Sciatic nerve (tissue), 2 donors: ENCODE measurements at places on chromosomes 7 and 10.

GRCh38 chr10:34711500-34711899 is 103.6 kb downstream of the PARD3 start:
- no peak for DNase-seq

DNA sequence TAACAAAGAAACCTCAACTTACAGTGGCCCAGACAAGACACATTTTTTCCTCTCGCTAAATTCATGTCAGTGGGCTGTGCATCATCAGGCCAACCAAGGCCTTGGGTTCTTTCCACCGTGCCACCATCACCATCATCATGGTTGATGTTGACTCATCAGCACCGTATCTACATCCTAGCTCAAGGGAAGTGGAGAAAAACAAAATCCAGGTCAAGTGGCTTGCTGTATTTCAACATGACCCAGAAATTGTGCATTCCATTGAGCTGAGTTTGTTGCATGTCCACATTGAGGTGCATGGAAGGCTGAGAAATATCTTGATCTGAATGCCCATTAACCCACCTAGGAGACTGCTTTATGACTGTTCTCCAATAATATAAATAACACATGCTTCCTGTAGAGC is 312.4 kb upstream of the CDC14C start:
- DNase-seq: no peak

GRCh38 chr10:95290461-95291364 is at the start of gene PDLIM1:
TSS of gene PDLIM1 (minus strand) at chr10:95291003. CDS start at chr10:95290915, 88 bp downstream.
- DNase-seq: peak; percentile 69

- DNase-seq: no peak
Observed at GRCh38 chr7:72336632-72337389, 75.3 kb downstream of the CALN1 start.

- DNase-seq: no peak
Observed at GRCh38 chr7:68564306-68565135, 1033.8 kb upstream of the AUTS2 start.

GRCh38 chr7:106568680-106569499 is 92.1 kb downstream of the CCDC71L start:
- no peak for DNase-seq

GRCh38 chr7:140641524-140642195 is 1.0 kb upstream of the DENND2A start:
- DNase-seq: no peak

DNA sequence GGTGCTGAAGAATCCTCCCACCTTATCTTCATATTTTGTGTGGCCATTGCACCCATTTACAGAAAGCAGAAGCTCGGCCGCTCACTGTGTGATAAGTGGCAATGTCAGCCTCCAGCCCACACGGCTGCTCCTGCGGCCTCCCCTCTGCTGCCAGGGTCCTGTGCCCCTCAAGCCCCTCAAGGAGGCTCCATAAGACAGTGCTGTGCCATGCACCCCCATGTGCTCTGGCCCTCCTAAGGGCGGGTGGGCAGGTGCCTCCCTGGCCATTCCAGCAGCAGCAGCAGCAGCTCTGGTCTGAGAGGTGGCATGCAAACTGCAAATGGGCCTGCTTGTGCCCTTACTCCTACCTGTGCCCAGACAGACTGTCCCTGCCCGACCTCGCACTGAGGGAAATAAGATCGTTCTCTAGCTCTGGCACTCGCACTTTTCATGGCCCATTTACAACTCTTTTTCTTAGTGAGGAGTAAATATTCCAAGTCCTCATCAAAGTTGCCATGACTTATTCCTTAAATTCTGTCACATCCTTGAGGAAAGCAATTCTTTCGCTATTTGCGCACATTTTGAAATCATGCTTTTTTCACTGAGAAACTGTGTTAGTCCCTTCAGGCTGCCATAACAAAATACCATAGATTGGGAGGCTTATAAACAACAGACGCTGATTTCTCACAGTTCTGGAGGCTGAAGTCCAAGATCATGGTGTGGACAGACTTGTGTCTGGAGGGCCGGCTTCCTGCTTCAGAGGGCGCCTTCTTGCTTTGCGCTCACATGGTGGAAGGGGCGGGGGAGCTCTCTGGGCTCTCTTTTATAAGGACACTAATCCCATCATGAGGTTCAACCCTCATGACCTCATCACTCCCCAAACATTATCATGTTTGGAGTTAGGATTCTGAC is 187.8 kb downstream of the COBL start:
- DNase-seq: no peak

DNA sequence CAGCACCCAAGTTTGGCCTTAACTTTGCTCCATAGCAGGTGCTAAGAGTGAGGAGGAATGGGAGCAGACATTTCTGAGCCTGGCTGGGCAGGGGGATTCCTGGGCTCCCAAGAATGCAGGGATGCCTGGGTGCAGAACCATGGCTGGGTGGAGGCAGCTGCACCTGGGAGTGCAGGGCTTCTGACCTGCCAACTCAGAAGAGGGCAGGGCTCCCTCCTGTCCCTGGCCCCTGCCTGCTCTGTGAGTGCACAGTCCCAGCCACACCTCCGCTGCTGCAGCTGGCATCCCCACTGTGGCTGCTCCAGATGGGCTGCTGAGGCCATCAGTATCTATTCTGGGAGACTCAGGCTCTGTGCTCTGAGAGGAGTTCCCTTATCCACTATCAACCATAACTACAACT is 747.4 kb upstream of the VSTM2A start:
- DNase-seq: no peak

DNA sequence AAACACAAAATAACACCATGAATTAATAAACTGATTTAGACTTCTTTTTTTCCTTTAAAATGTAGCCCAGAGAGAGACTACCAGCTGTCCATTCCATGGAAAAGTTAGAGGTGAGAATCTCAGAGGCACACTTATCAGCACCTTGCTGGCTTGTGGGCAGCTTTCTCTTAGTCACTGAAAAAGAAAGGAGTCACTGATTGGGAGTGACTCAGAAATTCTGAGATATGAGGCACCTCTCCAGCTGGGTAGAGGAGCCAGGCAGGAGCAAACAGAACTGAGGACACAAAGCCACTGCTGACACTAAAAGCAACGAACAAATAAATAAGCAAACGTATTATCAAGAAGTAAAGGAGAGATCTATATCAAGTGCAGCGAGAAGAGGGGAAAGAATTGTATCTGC is 310.6 kb downstream of the PARD3 start:
- no peak for DNase-seq

DNA sequence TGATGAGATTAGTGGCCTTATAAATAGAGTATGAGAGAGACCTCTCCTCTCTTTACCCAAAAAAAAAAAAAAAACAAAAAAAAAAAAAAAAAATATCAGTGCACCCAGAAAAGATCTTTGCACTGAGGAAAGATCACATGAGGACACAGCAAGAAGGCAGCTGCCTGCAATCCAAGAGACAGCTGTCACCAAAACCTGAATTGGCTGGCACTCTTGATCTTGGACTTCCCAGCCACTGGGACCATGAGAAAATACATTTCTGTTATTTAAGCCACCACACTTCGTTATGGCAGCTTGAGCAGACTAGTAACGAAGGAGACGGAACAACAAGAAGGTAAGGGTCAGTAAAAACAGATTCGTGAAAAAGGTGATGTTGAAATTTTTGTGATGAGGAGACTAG is 47.0 kb downstream of the TMEM106B start:
- DNase-seq: no peak

- DNase-seq: no peak
Observed at GRCh38 chr7:121081327-121081936, 92.9 kb downstream of the CPED1 start.

DNA sequence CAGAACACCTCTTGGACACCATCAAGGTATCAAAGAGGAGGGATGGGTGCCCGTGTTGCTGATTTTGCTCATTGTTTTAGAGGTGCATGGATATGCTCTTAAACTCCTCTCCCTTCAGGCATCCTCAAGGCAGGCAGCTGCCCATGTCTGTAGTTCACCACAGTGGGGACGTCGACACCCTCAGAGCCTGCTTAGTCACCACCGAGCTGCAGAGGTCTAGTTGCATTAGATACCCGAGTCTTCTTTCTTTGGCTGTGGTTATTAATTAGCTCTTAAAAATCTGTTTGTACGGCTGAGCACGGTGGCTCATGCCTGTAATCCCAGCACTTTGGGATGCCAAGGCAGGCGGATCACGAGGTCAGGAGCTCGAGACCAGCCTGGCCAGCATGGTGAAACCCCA is 24.7 kb upstream of the TSPAN13 start:
- DNase-seq: no peak

DNA sequence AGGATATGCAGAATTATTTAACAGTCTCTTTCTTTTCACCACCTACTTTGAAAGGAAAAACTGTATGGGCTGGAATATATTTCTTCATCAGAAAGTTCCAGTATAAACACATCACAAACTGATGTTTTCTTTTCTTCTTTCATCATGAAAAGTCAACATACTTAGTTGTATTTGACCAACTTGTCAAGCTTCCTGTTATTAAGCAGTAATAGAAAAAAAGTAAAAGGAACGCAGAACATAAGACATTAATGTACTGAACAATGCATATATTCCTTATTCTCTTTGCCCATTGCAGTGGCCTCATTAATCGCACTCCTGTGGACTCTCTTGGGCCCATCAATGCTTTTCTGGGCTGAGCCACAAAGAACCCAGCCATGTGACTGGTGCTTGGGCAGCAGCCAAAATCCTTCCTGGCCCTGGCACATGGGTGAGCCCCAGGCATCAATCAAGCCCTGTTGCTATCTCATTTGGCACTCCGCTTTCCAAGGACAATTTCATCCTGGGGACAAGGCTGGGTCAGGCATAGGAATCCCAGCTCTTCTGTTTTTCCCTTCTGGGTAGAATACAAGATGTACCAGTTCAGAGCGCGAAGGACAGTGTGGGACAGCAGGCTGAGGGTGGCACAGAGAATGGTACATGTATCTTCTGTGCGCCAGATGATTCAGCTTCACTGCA is 42.3 kb downstream of the RHOBTB1 start:
- no peak for DNase-seq
